Substantia nigra (tissue), 51 donors: ENCODE measurements at places on chromosomes 3 and 15.

DNA sequence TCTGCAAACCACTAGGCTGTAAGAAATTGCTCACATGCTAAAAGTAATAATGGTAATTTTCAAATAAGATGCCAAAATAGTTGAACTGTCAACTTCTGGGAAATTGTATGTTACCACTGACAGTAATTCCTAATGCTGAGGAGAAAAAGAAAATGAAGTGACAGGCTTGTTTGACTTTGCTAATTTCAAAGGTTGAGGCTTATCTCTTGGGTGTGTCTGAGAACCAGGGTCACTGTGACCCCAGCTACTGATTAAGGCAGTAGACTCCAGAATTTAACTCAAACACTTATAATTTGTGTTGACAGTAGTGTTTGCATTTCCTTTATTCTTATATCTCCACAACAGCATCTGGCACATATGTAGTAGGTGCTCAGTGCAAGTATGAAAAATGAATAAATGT lies 74.6 kb upstream of the PDZRN3 start:
- DNase-seq = no peak

- DNase-seq = no peak
Observed at GRCh38 chr3:135766115-135766514, 199.4 kb upstream of the PPP2R3A start.

- DNase-seq = no peak
Observed at GRCh38 chr3:179156170-179156569, 8.0 kb downstream of the PIK3CA start.

- DNase-seq = no peak
Observed at GRCh38 chr15:61721418-61721817, 338.8 kb downstream of the VPS13C start.

DNA sequence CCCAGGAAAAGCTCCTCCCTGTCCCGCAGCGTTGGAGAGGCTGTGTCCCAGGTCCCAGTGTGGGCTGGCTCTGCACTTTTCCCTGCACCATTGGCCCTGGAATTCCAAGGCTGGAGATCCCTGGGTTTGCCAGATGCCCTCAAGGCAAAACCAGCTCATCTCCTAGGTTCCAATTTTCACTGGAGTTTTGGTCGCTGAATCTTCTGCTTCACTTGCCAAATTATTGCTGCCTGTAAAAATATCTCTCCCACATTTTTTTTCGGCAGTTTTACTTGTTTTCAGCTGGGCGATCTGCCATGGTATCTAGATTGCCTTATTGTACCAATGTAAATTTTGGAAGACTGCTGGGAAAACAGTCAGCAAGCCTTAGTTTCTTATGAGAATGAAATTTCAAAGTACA lies 150.9 kb upstream of the ATP10A start:
- no peak for DNase-seq

DNA sequence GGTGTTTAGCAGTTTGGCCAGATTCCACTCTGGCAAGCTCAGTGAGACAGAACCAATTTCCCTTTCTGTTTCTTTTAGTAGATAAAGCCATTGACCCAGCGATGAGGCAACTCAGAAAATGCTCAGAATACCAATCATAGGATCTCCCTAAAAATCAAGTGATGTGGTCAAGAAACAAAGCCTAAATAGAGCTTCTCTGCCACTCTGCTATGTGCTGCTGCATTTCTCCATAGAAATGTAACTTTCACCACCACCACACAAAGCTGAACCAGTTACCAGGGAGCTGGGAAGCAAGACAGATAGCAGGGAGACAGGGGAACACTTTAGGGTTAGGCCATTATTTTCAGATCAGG lies 109.8 kb downstream of the RPL22L1 start:
- DNase-seq = no peak

DNA sequence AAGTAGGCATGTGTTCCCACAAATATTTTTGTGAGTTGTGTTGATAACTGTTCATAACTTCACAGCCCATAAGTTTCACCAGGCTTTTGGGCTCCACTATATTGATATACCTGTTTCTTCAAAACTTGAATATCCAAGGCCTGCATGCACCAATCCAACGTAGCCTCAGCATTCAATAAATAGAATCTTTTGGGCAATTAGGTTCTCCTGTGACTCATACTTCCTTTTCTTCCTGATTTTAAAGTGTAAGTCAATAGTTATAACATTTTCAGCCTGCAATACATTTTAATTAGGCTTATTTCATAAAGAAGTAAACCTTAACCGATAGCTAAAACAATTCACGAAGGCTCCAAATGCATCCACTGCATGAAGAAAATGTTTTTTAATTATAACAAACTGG lies 97.8 kb upstream of the SPRED1 start:
- no peak for DNase-seq

DNA sequence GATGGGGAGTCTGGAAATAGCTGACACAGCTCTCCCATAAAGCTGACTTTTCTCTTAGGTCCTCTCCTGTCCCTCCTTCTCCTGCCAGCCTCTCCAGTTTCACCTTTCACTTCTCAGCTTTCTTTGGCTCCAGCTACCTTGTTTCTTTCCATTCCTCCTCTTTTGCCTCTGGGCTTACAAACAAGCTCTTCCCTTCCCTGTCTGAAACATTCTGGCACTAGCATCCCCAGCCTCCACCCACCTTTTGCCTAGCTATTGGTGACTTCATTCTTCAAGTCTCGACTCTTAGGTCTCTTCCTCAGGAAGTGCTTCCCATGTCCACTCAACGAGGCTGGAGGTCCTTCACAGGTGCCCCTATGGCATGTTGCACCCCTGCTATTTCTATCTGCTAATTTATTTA lies 20.5 kb upstream of the AVEN start:
- DNase-seq = no peak

DNA sequence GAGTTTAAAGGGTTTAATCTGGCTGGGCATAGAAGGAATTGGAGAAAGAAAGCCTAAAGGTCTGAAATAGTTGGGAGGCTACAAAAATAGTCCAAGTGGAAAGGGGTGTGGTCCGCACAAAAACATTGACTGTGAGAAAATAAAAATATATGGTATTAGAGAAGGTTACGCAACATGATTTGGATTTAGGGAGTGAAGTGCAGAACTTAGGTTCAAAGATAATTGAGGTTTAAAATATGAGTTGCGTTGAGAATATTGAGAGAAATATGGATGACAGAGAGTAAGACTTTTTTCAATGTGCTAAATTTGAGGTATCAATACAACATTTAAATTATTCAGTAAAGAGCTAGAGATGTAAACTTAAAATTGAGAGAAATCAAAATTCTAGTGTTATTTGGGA lies 15.4 kb upstream of the CMC1 start:
- no peak for DNase-seq

DNA sequence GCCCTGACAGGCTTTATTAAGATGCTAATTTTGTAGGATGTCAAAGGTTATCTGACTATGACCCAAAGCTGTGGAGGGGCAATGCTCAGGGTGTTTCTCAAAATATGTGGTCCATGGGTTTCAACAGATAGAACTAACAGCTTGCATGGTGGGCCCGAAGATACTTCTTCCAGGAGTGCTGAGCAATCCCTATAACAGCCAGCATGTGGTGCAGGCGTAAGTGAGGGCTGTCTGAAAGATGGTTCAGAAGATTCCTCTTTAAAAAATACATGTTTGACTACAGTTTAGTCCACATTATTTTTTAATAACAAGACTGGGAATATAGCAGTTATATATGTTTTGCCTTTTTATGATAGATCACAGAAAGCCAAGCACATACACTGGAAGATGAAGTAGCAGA lies 7.6 kb downstream of the SCG3 start:
- no peak for DNase-seq

GRCh38 chr3:97647441-97647982 lies 117.0 kb upstream of the ARL6 start:
- DNase-seq = no peak

GRCh38 chr3:147393943-147394883 lies 12.1 kb downstream of the ZIC4 start:
- DNase-seq = no peak

DNA sequence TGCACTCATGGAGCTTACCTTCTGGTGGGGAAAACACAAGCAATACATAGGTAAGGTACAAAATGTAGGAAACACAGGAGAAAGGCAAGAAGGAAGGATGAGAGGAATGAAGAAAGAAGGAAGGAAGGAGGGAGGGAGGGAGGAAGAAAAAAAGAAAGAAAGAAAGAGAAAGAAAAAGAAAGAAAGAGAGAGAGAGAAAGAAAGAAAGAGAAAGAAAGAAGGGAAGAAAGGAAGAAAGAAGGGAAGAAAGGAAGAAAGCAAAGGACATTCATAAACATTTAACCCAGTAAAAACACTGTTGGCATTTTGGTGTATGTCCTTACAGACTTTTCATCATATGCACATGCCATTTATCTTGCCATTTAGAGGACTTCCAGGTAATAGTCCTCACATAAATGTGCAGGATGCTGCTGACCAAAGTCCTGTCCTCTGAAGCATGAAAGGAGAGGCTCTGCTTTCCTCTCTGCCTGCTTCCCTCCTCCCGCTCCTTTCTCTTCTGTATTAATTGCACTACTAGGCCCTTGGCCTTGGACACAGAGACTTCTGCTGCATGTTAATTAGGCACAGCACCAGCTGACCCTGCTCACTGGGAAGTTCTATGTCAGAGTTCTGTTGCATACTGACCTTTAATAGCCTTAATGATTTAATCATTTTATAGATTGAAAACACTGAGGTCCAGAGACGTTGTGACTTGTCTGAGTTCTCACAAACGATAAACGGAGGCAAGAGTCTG lies 29.7 kb upstream of the NDUFB4 start:
- DNase-seq = peak; percentile 49

GRCh38 chr3:27127195-27127594 lies 242.0 kb downstream of the NEK10 start:
- no peak for DNase-seq

- no peak for DNase-seq
Observed at GRCh38 chr3:64431526-64432091, 206.3 kb upstream of the PRICKLE2 start.

GRCh38 chr15:52559575-52559974 lies 9.3 kb downstream of the ARPP19 start:
- no peak for DNase-seq

GRCh38 chr15:64045774-64046420 lies 388 bp downstream of the DAPK2 start:
- peak; percentile 40 for DNase-seq

- no peak for DNase-seq
Observed at GRCh38 chr3:29594261-29594660, 313.4 kb downstream of the RBMS3 start.

DNA sequence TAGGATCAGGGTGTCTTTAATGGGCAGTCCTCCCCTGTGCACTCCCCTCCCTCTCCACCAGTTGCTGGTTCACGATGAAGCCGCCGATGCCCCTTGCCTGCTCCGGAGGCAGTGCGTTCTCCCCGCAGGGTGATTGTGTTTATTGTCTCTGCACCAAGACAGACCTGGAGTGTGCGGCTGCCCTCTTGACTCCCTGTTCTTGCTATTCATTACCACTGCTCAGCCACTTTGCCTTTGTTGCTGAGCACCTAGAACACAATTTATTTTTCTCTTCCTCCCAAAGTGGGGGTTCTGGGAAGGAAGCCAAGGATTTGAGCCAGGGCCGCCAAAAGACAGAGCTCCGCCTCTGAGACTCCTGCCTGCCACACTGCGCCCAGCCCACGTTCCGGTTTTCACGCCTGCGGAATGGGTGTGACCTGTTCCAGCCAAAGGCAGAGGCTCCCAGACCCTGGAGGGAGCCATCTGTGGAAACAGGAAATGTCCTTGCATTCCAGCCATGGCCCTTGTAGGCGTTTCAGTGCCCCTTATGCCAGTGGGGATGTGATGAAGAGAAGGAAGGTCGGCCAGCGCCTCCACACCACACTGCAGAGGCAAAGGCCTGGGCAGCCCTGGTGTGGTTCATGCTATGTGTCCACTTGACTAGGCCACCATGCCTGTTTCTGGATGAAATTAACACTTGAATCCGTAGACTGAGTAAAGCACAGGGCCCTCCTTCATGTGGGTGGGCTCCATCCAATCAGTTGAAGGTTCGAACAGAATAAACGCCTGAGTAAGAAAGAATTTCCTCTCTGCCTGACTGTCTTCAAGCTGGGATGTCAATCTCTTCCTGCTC lies 85.8 kb downstream of the HMG20A start:
- DNase-seq = peak; percentile 39

- no peak for DNase-seq
Observed at GRCh38 chr3:196774848-196775422, 35.3 kb downstream of the PAK2 start.

GRCh38 chr15:88489321-88489720 lies 21.8 kb downstream of the MRPS11 start:
- DNase-seq = no peak

GRCh38 chr15:49339656-49340055 lies 83.4 kb upstream of the FGF7 start:
- DNase-seq = no peak

GRCh38 chr15:75712668-75713337 lies at the start of gene CSPG4:
TSS of gene CSPG4 (minus strand) at chr15:75712848. CDS start at chr15:75712755, 93 bp downstream.
- no peak for DNase-seq

DNA sequence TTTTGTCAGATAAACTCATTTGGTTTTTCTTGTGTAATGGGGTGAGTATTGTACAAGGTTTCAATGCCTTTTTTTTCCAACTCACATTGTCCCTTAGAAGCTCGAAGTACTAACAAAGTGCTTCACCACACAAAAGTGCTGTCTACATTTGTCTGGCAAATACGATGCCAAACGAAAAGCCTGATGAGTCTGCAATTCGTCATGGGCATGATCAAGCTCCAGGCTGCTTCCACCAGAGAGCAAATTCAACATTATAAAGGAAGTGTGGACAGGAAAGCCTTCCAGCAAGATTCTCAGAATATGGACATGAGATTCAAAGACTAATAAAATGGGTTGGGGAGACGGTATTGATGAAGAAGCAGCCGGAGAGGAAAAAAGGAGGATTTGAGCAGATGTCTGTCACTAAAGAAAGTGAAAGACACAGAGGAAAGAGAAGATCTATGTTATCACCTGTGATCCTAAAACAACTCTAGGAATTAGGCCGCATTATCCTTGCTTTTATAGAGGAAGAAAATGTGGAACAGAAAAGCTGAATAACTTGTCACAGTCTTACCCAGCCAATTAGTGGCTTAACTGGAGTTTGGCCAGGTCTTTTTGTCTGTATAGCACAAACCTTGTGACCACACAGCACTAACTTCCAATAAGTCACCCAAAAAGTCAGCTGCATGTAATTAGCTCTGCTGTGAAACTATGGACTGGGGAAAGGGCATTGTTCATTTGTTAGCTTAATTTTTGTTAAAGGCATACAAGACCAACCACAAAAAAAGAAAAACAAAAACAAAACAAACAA lies 494.8 kb downstream of the FHIT start:
- DNase-seq = no peak

DNA sequence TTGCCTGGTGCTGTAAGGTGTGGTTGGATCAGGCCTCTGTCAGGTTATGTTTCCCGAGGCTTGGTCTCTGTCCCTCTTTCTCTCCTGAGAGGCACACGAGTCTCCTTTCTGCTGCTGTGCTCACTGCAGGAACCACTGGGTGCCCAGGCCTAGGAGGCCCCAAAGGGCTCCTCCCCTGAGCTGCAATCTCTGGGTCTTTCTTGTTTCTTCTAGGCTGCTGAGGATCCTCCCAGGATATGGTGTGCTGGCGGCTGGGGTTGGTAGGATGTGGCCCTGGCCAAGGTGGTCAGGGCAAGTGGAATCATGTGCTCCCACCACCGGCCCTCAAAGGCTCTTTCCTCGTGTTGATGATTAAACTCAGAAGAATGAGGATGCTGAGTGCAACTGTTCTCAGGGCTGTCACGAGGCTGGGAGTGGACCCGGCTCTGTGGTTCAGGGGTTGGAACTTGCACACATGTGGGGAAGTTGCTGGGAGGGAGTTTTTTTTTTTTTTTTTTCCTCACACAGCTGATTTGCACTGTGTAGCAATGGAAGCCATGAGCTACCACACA lies 43.6 kb upstream of the CTSH start:
- no peak for DNase-seq

- peak; percentile 16 for DNase-seq
Observed at GRCh38 chr3:126939338-126939718, 43.6 kb upstream of the PLXNA1 start.

- no peak for DNase-seq
Observed at GRCh38 chr3:156184156-156184555, 63.8 kb downstream of the KCNAB1 start.
